ENCODE measurements at places on chromosomes 13 and 19. TPM values are rescaled to one million over a fixed set of nuclear protein-coding genes. Genes with fewer than 3 reads are reported as not detected.

The KLK3 gene
- not detected for total RNA-seq

GRCh38 chr19:40512473-40513344, 45.9 kb downstream of the SPTBN4 start:
- DNase-seq, result no peak

- no peak for DNase-seq
Observed at GRCh38 chr19:10625003-10625761, at the start of gene SLC44A2. Gene SLC44A2 (plus strand): TSS chr19:10625553. CDS start chr19:10625634, 81 bp downstream.

GRCh38 chr13:69956349-69956748, 151.3 kb upstream of the ATXN8OS start:
- DNase-seq, result no peak

GRCh38 chr19:47419030-47419783, at the start of gene MEIS3:
Gene MEIS3 (minus strand): TSS chr19:47419527. CDS start chr19:47419081, 446 bp downstream.
- DNase-seq, result no peak
